Activated CD8-positive, alpha-beta memory T cell treated with anti-CD3 and anti-CD28 coated beads for 4 hours (primary cell): ENCODE measurements at places on chromosomes 3 and 15.

DNA sequence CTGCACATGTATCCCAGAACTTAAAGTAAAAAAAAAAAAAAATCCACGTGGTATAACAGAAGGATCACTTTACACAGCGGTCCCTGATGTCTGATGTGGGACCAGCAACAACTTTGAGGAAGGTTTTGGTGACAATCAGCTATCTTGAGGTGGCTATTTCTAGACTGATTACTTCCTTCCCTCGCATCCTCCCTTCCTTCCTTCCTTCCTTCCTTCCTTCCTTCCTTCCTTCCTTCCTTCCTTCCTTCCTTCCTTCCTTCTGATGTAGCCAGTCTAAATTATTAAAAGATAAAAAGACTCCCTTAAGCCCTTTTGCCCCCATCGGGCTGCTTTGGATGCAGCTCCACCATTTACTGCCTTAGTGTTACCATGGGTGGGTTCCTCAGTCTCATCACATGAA, 14.9 kb downstream of the SORD start:
- DNase-seq = no peak

DNA sequence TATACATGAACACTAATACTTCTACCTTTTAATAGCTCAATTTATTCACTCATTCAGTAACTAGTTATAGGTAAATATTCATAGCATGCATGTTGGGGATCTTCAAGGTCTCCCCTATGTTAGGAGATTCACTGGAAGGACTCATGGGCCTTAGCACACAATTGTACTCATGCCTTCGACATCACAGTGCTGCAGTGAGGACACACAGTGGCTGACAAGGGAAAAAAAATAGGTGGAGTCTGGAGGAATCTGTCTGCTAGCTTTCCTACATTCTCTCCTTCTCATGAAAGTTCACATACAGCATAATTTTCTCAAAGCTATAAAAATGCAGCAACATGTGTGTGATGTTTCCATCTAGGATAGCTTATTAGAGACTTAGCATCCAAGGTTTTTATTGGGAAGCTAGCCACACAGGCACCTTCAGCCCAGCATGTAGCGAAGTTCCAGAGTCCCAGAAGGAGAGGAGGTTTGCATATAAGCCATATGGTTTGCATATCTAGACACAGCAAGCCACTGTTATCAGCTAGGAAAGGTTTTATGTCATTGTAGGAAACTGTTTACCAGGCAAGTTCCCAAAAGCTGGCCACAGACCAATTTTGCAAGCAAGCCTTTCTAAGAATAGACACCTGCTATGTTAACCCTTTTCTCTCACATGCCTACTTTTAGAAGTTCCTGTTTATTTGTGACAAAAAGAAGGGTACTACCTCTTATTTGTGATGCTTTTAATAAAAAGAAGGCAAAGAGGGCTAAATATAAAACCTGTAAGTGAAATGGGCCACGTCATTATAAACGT, 46.4 kb downstream of the MORC1 start:
- no peak for DNase-seq

GRCh38 chr3:23430781-23431398, 227.8 kb downstream of the UBE2E2 start:
- DNase-seq = no peak

- DNase-seq = no peak
Measured at GRCh38 chr3:184514171-184514490, 47.5 kb upstream of the EPHB3 start.

GRCh38 chr3:150227839-150228238, 180.3 kb upstream of the TSC22D2 start:
- DNase-seq = no peak

- DNase-seq = no peak
Measured at GRCh38 chr15:68389041-68389930, 42.7 kb downstream of the ITGA11 start.

GRCh38 chr3:127483005-127483641, 107.4 kb downstream of the TPRA1 start:
- no peak for DNase-seq

GRCh38 chr3:103210583-103210982, 775.8 kb downstream of the ZPLD1 start:
- no peak for DNase-seq

DNA sequence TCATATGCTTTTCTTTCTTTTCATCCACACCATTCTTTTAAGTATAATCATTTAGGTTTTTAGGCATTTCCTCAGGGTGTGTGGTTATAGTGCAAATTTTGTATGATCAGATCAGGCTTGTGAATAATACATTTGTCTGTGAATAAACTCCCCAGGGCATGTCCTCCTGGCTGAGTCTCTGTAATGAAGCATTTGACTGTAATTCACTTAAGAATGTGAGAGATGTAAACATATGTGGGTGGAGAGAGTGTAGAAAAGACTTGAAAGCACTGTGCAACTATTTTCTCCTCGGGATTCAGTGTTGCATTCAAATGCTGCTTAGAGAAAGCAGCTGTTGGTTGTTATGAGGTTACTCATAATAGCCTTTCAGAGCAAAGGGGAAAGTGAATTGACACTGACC, 996.5 kb downstream of the TUSC7 start:
- DNase-seq = no peak
